ENCODE measurements at places on chromosomes 5 and 9.

GRCh38 chr5:8505196-8505595, 636.2 kb downstream of the MTRR start:
- DNase-seq: no peak

- DNase-seq: peak; percentile 99
Observed at GRCh38 chr9:109316207-109316640, 4.6 kb downstream of the EPB41L4B start.

- peak; percentile 36 for DNase-seq
Observed at GRCh38 chr5:18114151-18114757, 480.0 kb downstream of the TAF11L14 start.

- peak; percentile 71 for DNase-seq
Observed at GRCh38 chr5:43042626-43043399, 2.7 kb upstream of the ANXA2R start.

DNA sequence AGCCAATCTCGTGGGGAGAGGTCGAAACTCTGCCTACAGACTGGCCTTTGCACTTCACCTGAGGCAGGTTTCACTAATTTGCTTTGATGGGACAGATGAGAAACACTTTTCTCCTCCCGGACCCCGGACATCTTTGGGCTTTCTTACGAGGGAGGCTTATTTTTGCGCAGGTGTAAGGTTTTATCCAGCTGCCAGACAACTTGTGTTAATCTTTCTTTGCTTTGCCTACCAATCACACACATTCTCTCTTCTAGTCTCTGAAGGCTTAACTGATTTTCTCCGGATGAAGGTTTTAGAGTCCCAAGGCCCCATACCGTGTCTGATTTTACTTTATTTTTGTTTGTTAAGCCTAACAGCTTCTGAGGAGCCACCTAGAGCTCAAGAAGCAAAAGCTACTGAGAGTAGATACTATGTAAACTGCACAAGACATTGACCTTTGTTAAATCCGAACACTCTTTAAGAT, 436 bp upstream of the EMB start:
- peak; percentile 4 for DNase-seq

DNA sequence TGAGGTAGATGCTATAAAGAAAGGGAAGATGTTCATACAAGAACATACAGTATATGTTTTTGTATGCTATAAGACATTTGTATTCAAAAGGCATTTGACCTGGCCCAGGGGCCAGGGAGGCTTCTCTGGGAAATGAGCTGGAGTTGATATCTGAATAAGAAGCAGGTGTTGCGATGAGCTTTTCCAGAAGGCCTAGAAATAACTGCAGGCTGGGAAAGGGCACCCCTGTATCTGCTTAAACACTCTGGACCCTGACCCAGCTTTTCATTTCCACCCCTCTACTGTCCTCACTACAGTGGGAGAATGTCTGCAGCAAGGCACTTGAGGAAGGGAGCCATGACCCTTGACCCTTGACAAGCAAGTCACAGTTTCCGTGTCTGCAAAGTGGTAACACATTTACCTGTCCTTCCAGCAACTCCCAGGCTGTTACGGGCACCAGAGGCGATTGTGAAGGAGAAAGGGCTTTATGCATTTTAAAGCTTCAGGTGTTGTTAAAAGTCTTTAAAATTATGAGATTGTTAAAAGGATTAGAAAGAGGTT, 88.2 kb upstream of the PANK3 start:
- no peak for DNase-seq

DNA sequence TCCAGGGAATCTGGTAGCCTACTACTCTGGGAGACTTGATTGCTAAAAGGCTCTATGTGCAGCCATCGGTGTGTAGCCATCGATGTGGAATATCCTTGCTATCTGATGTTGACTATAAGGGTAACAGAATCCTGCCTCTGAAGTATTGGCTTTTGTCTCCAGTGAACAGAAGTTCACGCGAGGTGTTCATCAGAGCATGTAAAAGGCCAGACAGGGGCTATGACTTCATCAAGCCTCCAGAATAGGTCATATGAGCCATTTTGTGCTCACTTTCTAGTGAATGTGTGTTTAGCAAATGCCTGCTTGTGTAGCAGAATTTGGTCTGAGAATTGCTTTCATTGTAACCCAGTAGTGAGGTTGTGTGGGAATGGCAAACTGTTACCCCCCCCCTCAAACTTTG, 66.8 kb upstream of the RAD23B start:
- DNase-seq: no peak

DNA sequence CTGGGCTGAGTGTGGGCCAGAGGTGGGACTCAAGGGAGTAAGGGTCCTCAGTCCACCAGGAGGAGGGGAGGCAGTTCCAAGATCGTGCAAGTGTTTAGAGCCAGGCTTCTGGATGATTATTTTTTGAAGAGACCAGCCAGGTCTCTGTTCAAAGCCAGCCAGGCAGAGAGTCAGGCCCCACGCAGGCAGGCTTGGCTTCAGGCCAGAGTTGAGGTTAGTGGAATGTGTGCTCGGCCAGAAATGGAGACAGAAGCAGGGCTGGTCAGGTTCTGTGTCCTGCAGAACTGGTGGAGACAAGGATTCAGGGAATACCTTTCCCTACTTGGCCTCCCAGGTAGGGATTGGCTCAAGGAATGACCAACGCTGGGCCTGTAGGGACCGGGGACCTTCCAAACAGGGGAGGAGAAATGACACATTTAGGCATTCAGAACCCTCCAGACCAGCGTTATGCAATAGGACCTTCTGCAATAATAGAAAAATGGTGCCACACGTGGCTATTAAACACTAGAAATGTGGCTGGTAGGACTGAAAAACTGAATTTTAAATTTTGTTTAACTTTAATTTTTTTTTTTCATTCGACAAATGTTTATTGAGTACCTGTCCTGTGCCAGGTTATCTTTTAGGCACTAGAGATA, 106.2 kb downstream of the CMYA5 start:
- DNase-seq: peak; percentile 27

DNA sequence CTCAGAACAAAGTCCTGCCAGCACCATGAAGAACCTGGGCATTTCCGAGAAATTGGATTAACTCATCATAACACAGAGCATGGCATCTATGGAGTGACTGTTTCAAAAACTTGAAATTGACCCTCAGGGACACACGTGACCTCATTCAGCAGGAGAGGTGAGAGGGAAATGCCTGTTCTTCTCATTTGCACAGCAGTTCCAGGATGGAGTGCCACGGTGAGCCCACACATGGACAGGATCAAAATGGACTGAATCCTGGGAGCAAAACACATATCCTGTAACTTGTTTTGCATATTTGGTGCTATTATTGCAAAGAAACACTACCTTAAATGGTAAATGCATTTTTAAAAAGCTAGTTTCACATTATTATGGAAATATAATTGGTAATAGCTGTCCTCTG, 256.1 kb upstream of the IRX2 start:
- no peak for DNase-seq

GRCh38 chr5:130871346-130872086, 293.5 kb downstream of the HINT1 start:
- peak; percentile 46 for DNase-seq

- no peak for DNase-seq
Observed at GRCh38 chr5:8634219-8634618, 765.3 kb downstream of the MTRR start.

DNA sequence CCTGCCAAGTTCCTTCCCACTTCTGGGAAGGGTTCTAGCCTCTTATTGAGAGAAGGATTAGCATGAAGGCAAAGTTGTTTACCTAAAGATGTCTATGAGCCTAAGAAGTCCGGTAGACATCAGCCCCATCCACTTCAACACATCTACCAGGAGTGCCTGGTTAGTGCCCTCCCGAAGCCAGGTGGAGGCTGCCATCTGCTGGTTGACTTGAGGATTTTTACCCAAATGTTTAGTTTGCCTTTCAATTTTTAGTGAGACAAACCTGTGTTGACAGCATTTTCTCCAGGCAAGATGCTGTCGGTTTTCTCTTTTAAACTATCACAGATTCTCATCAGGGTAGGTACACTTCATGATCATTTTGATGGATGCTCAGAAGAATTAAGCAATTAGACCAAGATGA, 83.6 kb upstream of the TNFSF8 start:
- DNase-seq: peak; percentile 81

DNA sequence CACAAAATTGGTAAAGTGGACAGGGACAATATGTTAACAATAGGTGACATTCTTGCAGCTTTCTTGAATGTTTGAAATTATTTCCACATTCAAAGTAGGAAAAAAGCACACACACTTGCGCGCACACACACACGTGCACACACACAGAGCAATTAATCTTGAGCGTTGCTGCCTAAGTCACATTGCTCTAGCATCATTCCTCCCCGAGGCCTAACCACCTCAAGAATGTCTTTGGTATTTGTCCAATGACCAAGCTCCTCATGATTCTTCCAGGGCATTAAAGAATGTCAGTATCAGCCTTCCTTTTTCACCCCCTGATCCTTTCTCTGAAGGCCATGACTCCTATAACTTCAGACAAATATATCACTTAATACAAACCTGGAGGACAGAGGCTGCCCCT, 198.1 kb downstream of the NPR3 start:
- DNase-seq: no peak

- DNase-seq: peak; percentile 28
Observed at GRCh38 chr5:33588654-33589372, 148.0 kb downstream of the TARS1 start.

- no peak for DNase-seq
Observed at GRCh38 chr9:82590845-82591244, 472.1 kb downstream of the RASEF start.

- DNase-seq: peak; percentile 15
Observed at GRCh38 chr9:4548811-4549725, 58.8 kb downstream of the SLC1A1 start.

- peak; percentile 63 for DNase-seq
Observed at GRCh38 chr5:40605295-40605958, 74.3 kb upstream of the PTGER4 start.

DNA sequence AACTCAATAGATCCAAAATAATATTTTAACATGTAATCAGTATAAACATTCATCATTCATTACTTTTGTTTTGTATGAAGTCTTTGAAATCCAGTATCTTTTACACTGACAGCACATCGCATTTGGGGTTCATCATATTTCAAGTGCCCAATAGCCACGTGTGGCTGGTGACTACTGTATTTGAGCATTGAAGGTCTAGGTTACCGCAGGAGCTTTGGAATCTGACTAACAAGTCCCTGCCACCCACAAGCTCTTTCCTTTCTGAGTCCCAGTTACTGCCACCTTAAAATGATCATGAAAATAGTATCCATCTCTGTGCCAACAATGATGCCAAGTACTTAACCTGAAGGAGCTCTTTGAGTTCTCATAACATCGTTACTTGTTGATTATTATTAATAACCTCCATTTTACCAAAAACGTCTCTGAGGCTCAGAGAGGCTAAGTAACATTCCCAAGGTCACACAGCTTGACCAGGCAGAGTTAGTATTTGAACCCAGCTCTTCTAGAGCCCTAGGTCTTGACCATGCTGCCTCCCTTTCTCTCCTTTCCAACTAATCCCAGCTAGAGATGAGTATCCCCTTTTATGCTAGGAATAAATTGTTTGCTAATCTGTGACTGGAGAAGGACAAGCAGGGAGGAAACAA, 24.2 kb downstream of the ARHGEF37 start:
- peak; percentile 39 for DNase-seq

DNA sequence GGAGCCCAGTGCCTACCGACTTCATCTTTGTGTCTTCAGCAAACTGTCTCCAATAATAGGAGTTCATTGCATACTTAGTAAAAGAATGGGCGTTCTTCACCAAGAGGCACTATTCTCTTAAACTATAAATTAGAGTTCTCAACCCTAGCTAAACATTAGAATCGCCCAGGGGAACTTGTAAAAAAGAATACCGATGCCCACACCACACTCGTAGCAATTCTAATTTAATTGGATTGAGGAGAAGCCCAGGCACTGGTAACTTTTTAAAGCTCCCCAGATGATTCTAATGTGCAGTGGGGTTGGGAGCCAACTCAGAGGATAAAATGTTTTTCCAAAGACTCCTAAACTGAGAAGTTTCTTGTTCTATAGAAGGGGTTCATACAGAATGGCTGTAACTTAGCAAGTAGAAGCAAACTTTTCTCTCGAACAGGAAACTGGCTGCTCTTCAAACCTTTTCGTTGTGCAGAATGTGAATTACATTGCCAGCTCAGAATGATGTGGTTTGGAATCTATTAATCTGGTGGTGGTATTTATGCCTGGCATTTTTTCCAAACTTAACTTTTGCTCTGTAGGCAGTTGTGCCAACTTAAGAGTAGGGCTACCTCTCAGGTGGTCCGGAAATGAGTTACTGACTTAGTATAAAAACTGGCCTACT, 26.4 kb upstream of the NFIB start:
- no peak for DNase-seq

DNA sequence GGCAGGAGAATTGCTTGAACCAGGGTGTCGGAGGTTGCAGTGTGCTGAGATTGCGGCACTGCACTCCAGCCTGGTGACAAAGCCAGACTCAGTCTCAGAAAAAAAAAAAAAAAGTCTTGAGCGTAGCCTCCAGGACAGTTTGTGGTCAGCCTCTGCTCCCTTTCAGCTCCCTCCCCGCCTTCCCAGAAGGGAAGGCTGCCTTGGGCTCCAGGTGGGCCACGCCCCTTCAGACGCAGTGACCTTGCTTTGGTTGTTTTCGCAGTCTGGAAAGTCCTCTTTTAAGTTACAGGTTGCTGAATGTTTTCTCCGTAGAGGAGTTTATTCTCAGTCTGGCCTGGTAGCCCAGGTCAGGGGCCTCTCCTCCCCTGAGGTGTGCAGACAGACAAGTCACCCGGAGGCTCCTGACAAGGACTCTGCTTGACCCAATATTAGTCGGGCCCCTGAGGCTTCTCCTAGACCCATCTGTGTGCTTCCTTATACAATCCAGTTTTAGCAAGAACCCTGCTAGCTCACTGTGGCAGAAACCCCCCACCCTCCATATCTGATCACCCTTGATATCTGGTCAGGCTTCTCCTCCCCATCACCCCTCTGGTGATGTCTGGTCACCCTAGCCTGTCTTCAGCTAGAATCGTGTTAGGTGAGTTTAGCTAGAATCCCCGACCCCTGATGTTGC, 31.6 kb upstream of the N4BP3 start:
- DNase-seq: no peak

Measured in epithelial cell of esophagus (primary cell).